Activated CD4-positive, alpha-beta T cell treated with anti-CD3 and anti-CD28 coated beads for 36 hours (primary cell): ENCODE measurements at places on chromosomes 5 and 9.

- DNase-seq, result no peak
Measured at GRCh38 chr5:125659316-125660023, 763.7 kb upstream of the GRAMD2B start.

GRCh38 chr9:96680812-96681499 is 25.8 kb upstream of the PRXL2C start:
- no peak for DNase-seq

DNA sequence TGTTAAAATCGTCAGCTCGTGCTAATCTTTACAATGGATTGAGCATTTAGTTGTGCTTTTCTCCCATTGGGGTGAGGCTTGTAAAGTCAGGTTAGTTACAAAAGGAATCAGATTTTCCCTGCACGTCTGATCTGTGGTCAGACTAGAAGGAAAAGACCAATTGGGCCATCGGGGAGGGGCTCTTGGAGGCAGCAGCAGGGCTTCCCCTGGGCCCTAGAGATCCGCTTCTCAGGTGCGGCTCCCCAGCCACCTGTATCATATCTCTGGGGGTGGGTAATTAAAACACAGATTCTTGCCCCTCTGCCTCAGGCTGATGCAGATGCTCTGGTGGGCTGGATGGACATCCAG is 200.3 kb downstream of the HSPA4 start:
- no peak for DNase-seq

DNA sequence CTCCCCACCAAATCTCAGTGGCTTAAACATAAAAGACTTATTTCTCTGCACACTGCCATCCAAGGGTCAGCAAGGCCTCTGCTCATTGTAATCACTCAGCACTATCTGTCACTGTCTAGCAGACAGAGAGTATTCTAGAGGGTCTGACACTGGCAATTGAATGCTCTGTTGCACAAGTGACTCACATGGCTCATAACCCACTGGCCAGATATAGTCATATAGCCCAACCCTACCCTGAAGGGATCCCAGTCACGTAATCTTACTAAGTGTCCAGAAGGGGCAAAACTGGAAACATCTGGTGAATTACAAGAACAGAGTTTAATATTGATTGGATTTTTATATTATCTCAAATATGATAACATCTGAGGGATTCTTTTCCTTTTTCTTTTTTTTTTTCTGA is 80.7 kb downstream of the TSSK1B start:
- DNase-seq, result no peak

DNA sequence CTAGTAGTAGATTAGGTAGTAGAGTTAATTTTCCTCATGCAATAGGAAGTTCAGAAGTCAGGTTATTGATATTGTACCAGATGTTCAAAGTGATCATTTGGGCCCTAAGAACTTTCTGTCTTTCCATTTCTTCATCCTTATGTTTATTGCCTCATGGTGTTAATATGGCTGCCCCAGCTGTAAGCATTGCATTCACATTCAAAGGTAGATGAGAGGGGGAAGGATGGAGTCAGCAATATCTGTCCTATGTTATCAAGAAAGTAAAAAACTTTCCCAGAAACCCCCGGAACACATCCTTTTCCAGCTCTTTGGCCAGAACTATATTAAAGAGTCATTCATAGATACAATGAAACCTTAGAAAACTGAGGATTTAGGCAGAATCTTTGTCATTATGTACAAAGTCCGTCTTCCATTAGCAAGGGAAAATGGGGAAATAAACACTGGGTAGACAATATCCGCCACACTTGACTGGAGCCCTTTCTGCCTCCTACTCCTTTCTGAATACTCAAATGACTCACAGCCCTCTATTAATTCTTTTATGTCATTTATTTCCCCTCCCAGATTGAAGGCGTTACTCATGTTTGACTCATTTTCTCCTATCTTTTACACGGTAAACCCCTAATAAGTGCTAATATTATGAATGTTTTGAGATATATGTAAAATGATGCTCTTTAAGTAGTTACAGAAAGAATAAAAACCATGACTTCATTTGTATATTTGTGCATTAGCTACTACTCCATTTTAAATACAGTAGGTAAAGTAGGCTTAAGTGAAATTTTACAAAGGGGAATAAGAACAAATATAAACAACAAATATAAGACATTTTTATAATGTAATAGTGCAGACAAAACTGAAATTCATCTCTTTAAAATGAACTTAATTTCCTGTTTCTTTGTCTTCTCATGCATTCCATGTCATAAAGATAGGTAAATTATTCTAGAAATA is 127.6 kb downstream of the SLF1 start:
- DNase-seq, result no peak

- no peak for DNase-seq
Measured at GRCh38 chr5:39759701-39760100, 334.9 kb upstream of the DAB2 start.

DNA sequence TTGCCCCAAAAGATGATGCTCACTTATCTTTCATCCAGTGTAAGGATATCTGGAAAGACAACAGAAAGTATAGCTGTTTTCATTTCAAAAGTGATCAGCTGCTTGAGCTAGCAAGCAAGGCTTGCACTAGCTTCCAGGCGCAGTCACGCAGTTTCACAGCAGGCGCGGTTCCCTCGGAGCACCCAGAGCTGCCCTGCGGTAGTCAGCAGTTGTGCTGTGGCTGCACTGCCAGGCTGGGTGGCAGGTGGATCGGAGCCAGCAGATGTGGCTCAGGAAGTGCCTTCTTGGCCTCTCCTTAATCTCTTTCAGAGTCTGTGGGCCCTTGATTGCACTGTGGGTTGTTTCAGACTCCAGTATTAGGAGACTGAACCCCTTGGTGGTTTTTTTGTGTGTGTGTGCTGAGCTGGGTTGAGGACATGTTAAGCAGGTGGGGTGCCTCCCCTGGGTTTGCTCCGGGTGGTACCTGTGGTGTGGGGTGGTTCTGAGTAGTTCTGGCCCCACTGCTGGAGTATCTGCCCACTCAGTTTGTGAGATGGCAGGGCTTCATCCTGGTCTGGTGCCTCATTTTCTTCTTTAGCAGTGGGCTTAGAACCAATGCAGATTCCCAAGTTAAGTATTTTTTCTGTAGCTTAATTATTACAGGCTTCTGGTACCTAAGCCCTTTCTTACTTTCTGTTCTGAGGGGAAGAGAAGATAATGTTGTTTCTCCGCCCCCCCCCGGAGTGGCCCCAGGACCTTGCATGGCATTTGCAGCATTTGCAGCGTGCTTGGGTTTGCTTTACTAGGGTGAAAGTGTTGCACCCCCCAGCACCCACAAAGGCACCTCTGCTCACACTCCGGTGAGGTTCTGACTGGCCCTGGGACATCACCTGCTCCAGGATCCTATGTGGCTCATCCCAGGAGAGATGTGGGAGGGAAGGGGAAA is 16.4 kb downstream of the TENT4A start:
- DNase-seq, result peak; percentile 75

GRCh38 chr5:138955013-138955660 is 80.0 kb upstream of the LRRTM2 start:
- no peak for DNase-seq

DNA sequence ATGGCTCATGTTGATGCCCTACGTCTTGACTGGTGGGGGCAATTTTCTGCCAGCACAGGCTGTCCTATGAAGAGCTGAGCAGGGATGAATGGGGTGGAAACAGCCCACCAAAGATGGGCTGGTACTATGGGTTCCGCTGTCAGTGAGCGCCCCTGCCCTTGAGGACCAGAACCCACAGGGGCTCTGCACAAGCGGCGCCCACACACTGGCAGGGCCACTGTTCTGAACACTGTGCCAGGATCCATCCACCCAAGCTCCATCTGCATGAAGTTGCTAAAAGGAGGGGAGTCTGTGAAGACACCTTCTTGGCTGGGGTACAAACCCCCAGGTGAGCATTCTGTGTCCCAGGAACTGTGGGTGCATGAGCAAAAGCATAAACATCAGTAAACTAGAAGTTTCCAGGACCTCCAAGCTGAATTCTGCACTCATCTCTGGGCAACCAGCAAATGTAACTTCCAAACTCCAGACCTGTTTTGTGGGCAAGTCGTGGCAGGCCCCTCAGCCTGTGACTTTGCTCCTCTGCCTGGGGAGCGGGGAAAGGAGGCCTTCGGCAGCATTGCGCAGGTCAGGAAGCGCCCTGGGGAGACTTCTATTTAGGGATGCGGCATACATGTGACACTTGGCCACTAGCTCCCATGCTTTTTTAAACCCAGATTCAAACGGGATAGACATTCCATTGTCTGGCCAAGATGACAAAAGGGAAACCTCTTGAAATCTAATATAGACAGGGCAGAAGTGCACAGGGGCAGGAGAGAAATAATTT is 48.9 kb downstream of the PTPN3 start:
- no peak for DNase-seq

GRCh38 chr5:40481241-40481640 is 198.5 kb upstream of the PTGER4 start:
- DNase-seq, result no peak

GRCh38 chr9:136942881-136943230 is 1.7 kb downstream of the FBXW5 start:
- no peak for DNase-seq

DNA sequence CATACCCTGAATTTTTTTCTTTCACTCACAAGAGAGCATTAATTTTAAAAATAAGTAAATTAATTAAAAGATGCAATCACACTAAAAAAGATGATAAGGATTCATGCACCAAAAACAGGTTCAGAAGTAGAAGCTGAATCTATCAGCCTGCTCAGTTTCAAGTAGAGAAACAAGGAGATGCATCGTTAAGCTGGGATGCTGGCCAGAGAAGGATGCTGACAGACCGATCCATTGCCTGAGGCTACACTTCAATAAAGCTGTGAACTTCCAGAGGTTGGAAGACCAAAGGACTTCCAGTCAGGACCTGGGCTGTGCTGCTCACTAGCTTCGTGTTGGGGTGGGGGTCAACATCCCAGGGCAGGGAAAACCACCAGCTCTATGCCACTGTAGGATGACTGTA is 457.7 kb downstream of the EFNA5 start:
- DNase-seq, result no peak

- DNase-seq, result no peak
Measured at GRCh38 chr9:113668061-113668460, 204.5 kb downstream of the RGS3 start.

GRCh38 chr9:81665322-81665871 is 23.9 kb downstream of the TLE1 start:
- no peak for DNase-seq

GRCh38 chr9:104981543-104982129 is 53.7 kb upstream of the ABCA1 start:
- no peak for DNase-seq

DNA sequence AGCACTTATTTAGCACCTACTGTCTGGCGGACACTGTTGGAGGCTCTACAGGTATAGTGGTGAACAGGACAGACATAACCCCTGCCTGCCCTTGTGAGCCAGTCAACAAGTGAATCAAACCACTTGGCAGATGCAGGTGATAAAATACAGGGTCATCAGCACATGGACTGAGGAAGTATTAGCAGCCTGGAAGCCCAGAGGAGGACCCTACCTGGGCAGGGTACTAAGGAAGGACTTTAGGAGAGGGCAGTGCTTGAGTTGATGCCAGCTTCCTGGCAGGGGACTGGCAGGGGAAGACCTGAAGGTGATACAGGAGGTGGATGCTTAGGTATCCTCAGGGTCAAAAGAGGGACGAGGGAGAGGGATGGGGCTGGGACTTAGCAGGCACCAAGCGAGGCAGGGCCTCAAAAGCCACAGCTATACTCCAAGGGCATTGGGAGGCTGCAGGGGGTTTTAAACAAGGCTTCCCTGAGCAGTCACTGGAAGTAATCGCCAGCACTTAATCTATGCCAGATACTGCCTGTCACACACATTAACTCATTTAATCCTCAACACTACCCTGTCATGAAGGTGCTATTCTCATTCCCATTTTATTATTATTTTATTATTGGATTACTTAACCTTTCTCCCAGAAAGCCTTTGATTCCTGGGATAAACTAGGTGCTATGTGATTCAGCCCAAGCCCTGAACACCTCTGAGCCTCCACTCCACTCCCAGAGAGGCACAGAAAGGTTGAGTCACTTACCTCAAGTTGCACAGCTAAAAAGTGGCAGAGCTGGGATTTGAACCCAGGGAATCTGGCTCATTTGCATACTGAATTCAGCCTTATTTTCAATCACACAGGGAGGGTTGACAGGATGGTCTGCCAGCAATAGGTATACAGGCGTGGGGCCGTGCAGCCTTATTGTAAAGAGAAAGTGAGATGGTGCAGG is 63.8 kb upstream of the ORM1 start:
- no peak for DNase-seq

GRCh38 chr9:105242557-105242956 is 1.9 kb upstream of the SLC44A1 start:
- DNase-seq, result no peak

GRCh38 chr9:121156263-121156731 is 45.4 kb downstream of the RAB14 start:
- DNase-seq, result no peak

DNA sequence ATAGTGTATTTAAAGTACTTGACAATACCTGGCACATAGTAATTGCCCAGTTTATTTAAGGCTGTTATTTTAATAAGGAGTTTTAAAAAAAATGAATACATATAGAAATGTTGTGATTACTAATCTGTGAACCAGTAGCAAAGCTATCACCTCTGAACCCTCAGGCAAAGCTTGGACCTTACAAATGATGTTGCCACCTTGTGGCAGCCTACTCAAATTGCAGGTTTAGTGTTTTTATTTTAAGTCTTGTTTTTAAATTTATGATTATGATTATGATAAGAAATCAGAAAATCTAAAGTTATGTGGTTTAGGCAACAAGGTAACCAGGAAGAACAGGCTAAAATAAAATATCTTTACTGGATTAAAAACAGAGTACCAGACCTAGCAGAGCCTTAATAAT is 35.8 kb downstream of the PPARGC1B start:
- peak; percentile 17 for DNase-seq

DNA sequence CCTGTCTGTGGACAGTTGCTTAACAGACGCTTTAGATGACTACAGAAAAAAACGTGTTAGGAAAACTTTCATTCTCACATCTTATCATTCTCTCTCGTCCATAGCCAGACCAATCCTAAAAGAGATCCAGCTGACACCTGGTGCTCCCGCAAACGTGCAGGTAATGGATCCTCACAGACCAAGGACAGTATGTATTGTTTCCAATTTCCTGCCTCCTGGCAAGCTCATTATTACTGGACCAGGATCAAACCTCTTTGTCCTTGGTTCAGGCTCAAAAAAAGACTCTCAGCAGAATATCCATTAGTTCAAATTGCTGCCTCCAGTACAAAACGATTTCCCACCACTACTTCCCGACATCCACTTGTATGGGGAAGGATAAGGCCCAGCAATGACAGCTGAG is 62.4 kb downstream of the SERINC5 start:
- DNase-seq, result no peak
